ENCODE measurements at places on chromosomes 7 and 10.

DNA sequence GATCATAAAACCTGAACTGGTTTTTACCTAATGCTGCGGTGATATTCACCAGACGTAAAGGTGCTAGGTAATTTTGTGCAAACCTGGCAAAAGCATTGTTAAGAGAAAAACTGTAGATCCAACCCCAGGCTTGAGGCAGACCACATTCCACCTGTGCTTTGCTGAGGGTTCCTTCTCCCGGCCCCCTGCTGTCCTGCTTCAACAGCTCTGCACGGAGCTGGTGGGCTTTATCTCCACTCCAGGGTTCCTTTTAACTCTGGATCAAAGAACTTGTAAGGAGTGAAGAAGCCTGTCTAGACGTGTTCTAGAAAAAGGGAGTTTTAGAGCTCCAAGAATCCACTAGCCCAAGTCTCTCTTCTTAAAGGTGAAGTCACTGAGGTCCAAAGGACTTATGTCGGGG is 87.5 kb upstream of the NMT2 start:
- DNase-seq: no peak

GRCh38 chr7:131103997-131104396 is 223.7 kb upstream of the MKLN1 start:
- peak; percentile 90 for DNase-seq

GRCh38 chr10:68800211-68800610 is 27.1 kb upstream of the STOX1 start:
- DNase-seq: no peak

DNA sequence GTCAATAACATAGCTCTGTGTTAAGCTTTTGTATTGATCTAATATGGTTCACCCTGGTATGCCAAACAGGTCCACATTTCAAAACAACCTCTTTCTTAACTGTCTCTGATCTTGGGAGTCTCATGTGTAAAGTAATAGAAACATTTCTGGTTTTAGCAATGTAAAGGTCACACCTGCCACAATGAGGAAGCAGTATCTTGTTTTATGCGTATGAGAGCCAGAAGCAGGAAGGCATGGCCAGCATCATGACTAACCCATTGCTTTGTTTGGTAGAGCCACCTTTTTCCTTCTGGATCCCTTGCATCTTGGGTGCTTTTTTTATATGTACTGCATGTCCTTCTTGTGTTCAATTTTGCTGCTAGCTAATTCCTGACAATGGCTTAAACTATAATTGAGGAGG is 411.3 kb upstream of the SEMA3C start:
- no peak for DNase-seq

- DNase-seq: peak; percentile 80
Measured at GRCh38 chr10:95445223-95445836, 115.8 kb downstream of the SORBS1 start.

DNA sequence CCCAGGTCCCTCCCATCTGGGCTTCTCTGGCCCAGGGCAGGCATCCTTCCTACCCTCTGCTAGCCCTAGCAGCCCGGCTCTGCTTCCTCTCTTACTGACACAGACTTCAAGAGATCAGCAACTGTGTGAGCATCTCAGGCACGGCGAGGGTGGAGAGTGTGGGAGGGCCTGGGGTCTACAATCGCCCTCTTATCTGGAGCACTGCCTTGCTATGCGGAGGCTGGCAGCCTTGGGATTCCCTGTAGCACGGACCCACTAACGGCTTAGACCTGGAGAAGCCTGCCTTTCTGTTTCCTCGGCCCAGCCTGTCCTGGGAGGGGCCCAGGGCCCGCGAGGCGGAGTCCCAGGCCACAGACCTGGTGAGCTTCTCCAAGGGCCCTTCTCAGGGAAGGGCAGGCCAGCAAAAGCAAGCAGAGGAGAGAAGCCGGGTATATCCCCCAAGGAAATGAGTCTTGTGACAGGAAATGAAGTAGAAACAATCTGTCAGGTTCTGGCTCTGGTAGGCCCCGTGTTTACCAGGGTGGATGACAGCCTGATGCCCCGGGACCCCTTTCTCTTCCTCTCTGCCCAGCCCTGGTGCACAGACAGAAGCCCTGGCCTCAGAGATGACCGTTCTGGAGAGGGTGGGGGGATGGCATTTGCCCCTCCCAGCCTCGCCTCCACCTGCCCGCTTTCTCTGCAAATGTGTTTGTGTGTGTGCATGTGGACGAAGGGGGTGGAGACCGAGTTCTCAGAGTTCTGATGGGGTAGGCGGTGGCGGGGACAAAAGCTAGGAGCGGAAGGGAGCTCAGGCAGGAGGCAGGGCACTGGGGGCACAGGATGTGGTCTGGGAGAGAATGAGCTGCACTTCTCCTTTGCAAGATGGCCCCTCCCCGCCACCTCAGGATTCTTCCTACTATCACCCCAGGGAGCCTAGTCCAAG is 2.5 kb downstream of the LRCH4 start:
- DNase-seq: no peak

GRCh38 chr7:46705386-46706255 is 784.5 kb upstream of the IGFBP3 start:
- DNase-seq: peak; percentile 63

- DNase-seq: peak; percentile 20
Measured at GRCh38 chr10:80382989-80383388, 25.4 kb upstream of the PRXL2A start.

GRCh38 chr10:63466144-63466935 is 563 bp upstream of the JMJD1C start:
- peak; percentile 69 for DNase-seq

- DNase-seq: no peak
Measured at GRCh38 chr10:68559841-68560185, 324 bp upstream of the TET1 start.

DNA sequence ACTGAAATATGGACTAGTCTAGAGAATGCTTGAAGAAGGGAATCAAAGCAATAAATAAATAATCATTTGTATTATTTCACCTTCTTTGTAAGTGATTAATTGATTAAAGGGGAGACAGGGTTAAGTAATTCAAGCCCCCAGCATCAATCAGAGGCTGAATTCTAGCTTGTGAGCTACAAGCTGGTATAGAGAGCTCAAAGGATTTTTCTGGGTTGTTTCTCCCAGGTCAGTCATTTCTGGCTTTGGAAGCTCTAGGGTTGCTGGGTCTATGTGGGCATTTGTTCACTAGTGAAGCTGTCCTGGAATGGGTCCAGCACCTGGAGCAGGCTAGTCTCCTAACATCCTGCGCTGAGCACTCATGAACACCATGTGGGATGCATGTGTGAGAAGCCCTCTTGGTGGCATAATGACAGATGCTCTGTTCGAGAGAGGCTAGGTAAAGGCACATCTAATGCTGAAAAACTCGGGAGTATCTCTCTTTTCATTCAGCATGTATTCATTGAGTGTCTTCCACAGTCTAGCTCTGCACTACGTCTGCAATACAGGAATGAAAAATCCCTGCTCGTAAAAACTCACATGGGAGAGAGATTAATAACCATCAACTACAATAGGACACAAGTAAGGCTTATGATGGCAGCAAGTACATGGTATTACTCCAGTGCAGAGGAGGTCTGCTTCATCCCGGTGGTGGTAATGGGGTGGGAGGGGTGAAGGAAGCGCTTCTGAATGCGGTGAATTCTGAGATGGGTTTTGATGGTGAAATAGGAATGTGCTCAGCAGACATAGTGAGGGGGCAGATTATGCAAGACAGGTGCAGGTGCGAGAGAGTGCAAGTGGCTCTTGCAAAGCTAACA is 68.0 kb upstream of the NRP1 start:
- no peak for DNase-seq
